ENCODE measurements at places on chromosomes 13 and 19.
A peak's percentile ranks its signal among the peaks of the same experiment; 100 is the strongest.

DNA sequence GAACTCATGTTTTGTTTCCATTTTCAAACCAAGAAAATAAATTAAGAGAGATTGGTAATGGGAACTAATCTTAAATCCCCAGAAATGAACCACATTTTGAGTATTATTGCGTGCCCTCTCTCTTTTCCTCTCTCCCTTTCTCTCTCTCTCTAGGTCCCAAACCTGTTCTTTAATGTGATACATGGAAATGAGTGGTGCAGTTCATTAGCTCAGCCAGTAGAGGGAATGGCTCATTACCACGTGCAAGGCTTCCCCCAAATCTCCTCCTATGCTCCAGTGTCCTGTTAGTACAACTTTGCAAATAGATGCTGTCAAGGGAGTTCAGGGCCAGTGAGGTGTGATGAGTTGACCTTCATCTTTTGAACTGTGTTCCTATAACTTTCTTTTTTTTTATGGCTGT, 178.4 kb downstream of the FGF9 start:
- DNase-seq: peak; percentile 22

DNA sequence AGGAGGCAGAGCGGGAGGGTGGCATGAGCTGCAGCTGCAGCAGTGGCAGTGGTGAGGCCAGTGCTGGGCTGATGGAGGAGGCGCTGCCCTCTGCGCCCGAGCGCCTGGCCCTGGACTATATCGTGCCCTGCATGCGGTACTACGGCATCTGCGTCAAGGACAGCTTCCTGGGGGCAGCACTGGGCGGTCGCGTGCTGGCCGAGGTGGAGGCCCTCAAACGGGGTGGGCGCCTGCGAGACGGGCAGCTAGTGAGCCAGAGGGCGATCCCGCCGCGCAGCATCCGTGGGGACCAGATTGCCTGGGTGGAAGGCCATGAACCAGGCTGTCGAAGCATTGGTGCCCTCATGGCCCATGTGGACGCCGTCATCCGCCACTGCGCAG, 2.0 kb downstream of the EGLN2 start:
- no peak for DNase-seq

GRCh38 chr19:30556230-30556711, 184.1 kb downstream of the ZNF536 start:
- DNase-seq: no peak

GRCh38 chr19:39104186-39104596, 20.0 kb downstream of the ACP7 start:
- no peak for DNase-seq

DNA sequence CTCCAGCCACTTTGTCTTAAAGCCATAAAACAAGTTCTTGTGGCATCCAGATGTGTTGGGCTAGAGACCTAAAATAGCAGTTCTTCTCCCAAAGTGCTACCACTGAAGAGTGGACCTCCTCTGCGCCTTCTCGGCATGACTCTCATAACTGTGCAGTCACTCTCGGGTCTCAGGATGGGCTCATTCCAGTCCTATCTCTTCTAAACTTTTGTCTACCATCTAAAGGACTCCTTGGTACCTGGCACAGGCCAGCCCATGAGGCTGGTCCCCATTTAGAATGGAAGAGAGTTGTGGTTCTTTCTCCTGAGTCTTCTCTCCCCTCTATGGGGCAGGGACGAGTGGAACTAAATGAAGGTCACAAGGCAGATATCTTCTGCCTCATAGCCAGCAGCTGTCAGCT, 272.0 kb upstream of the TMTC4 start:
- no peak for DNase-seq

DNA sequence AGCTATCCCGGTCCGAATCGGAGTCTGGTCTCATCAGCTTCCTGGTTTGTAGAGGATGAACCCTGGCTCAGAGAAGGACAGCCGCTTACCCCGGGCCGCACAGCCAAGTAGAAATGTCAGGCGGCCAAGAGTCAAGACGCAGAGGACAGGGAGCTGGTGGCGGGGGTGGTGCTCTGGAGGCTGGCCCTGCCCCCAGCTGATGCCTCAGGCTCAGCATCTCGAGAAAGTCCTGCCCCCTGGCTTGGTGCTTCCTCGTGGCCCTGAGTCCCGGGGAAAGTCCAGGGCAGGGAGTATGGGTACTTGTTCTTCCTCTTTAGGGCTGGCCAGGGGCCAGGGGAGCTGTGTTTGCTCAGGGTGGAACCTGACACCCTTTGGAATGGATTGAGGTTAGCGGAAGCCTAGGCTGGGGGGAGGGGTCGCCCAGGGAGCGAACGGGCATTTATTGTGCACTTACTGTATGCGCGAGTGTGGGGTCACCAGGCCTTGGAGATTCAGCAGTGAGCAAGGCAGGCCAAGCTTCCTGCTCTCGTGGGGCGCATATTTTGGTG, 2.2 kb downstream of the TJP3 start:
- DNase-seq: no peak

- DNase-seq: no peak
Measured at GRCh38 chr13:21059641-21060337, 1.6 kb downstream of the LATS2 start.

- DNase-seq: no peak
Measured at GRCh38 chr13:94228763-94229162, 250.7 kb downstream of the DCT start.

DNA sequence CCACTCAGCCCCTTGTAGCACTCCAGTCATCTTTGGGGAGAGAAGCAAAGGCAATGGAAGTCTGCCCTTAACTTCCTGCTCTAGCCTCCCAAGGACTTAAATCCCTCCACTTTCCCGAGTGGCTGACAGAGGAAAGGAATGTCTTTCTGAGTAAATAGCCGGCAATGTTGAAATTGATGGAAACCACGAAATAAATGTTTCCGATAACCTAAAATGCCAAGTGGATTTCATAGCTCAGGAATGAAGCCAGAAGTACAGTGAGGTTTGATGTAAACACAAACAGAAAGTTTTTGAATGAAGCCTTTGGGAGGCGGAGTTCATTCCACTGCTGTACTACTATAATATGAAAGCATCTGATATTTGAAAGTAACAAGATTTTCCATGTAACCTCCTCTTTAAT, 14.0 kb upstream of the TBC1D4 start:
- no peak for DNase-seq

GRCh38 chr19:30344446-30345425, 27.4 kb upstream of the ZNF536 start:
- DNase-seq: no peak

DNA sequence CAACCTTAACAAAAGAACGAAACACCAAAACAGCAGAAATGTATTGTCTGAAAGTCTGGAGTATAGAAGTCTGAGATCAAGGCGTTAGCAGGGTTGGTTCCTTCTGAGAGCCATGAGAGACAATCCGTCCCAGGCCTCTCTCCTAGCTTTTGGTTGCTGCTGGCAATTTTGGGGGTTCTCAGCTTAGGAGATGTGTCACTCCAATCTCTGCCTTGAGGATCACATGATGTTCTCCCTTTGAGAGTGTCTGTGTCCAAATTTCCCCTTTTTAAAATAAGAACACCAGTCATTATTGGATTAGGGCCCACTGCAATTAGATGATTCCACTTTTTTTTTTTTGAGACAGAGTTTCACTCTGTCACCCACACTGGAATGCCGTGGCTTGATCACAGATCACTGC, 10.1 kb downstream of the KCNN1 start:
- DNase-seq: no peak

GRCh38 chr13:23817830-23818229, 71.4 kb downstream of the MIPEP start:
- DNase-seq: no peak

DNA sequence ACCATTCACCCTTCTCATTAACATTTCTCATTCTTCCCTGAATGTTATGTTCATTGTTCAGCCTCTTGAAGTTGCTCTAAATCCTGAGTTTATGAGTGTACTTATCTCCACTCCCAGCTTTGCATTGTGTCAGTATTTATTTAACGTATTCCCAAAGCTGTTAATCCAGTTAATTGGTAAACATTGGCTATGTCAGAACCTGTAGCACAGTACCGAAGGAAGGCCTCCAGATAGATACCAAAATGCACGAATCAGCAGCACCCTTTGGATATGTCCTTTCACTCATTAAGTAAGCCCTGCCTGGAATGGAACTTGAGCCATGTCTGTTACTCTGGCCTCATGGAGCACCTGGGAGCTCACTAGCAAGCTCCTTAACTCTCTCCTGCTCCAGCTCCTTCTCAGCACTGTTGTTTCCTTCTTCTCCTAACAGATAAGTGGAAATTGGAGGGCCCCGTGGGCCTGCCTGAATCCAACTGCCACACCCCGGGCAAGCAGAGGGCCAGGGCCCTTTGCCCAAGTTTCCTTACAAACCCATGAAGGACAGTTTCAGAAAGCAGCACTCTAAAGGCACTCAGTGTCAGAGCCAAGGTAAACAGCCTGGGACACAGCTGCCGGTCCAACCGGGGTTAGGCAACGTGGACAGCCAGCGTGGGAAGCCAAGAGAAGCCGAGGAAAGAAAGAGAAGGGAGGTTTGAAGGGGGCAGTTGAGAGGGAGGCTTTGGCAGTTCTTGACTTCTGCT, 155.0 kb upstream of the SERP2 start:
- DNase-seq: no peak

Measured in stimulated activated CD4-positive, alpha-beta T cell treated with anti-CD3 and anti-CD28 coated beads, Interleukin-2, amount 100 ng/mL, for 24 hours (primary cell).